ENCODE measurements at places on chromosomes 7 and 10. TPM values are rescaled to one million over a fixed set of nuclear protein-coding genes. Genes with fewer than 3 reads are reported as not detected.

- no peak for DNase-seq
Observed at GRCh38 chr7:116122972-116123595, 87.3 kb upstream of the TES start.

GRCh38 chr7:103912891-103913605 is 76.4 kb downstream of the RELN start:
- no peak for DNase-seq

DNA sequence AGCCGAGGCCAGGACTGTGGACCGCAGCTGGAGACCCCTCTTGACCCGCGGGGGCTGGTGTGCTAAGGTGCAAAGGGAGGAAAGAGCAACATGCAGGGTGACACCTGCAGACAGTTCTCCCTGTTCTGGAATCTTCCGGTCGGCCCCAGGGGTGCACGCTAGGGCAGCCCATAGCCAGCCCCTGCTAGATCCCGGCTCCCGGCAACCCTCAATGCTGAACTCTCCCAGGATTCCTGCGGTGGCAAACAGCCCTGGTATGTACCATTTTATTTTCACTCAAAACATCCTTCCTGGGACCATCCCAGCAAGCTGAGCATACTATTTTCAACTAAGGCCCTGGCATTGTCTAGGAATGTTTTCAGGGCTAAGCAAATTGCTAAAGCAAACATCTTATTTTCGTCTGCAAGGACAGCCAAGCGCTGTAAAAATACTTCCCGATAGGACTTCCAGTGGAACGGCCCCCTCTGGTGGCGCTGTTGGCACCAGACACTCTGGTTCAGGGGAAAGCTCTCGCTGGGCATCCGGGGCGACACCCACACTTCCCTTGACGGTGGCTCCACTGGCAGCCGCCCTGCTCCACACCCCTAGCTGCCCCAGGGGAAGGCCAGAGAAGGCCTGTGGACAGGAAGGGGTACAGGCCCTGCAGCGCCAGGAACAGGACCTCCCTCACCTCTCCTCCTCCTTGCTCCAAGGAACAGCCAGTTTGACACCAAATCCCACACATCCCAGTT is 99.4 kb downstream of the CTBP2 start:
- peak; percentile 84 for DNase-seq

CALCR gene
- not detected for total RNA-seq

- no peak for DNase-seq
Observed at GRCh38 chr10:131774681-131775085, 126.1 kb upstream of the PPP2R2D start.

ETV1 gene
- 64.9 TPM for total RNA-seq

GRCh38 chr7:140176122-140176701 is 571 bp downstream of the KDM7A start:
- DNase-seq = no peak

DNA sequence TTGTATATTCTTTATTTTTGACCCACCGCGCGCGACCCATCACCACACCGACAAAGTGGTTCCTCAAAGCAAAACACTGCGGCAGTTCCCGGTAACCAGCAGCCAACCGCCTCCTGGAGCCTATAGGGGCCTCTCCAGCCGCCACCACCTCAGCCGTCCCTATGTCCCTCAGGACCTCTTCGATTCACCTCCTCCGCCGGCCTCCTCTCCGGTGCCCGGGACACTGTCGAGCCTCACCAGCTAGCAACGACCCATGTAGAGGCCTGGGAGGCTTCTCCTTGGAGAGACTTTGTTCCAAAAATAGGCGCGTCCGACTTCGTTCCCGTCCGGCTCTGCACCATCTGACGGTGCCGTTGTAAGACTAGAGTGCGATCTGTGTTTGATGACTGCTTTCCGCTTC is 158.8 kb downstream of the HGF start:
- DNase-seq = peak; percentile 5

STEAP2 gene
- total RNA-seq = 12.8 TPM

TAS2R4 gene
- total RNA-seq = 0.23 TPM

AMPH gene
- 1.3 TPM for total RNA-seq

FOXI2 gene
- not detected for total RNA-seq

- peak; percentile 9 for DNase-seq
Observed at GRCh38 chr7:116752305-116753074, 80.5 kb downstream of the MET start.

- DNase-seq = no peak
Observed at GRCh38 chr10:44743535-44743934, 167.6 kb upstream of the TMEM72 start.

DNA sequence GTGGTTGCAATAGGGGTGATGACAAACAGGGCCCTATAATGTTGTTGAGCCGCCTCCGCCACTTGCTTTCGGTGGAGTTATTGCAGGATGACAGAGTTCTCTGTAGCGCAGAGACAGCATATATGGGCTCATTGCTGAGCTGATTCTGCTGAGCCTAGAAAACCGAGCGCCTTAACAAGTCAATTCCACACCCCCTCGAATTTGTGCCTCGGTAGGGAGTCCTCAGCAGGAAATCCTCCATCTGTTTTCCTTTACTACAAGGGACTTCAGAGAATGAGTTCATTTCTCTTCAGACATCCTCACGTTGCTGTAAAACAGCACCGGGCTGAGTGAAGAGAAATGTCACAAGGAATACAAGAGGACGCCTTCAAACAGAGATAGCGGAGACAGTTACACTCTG is 90.7 kb upstream of the KIAA1217 start:
- no peak for DNase-seq

ARHGEF5 gene
- total RNA-seq = 1.2 TPM

- DNase-seq = no peak
Observed at GRCh38 chr7:117808910-117809705, 64.1 kb downstream of the CTTNBP2 start.

DNA sequence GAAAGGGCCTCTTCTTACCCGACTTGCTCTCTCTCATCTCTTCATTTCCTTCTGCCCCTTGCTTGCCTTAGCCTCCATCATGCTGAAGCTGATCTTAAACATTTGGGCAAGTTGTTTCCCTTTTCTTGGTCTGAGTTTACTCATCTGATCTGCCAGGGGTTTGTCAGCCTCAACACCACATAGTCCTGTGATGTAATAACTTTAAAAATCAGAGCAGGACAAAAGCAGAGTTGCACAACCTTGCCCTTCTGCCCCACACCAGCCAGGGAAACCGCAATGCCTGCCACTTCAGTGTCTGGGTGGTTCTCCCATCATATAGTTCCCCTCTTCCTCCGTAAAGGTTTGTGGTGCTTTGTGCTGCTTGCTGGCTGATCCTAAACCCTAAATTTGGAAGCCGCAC is 9.9 kb upstream of the LIPM start:
- peak; percentile 9 for DNase-seq

- DNase-seq = no peak
Observed at GRCh38 chr10:14826076-14826829, 11.6 kb downstream of the CDNF start.

All from heart right ventricle (tissue), 16 donors.